ENCODE measurements at places on chromosomes 7 and 10.

DNA sequence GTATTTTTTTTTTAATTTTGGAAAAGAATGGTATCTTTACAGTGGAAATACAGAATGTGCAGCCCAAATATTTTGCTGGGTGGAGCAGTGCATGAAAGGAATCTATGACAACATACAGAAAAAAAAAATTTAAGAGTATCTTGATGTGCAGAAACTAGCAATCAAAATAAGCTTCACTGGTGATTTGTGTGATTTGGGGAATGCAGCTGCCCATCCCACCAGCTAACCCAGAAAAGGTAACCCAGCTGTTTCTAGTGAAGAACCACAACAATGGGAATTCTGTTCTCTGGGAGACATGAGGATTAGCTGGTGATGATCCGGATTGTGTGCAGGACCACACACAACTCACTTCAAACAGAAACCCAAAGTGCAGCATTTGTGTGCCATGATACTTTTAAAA lies 375.5 kb downstream of the SEMA3D start:
- no peak for DNase-seq

DNA sequence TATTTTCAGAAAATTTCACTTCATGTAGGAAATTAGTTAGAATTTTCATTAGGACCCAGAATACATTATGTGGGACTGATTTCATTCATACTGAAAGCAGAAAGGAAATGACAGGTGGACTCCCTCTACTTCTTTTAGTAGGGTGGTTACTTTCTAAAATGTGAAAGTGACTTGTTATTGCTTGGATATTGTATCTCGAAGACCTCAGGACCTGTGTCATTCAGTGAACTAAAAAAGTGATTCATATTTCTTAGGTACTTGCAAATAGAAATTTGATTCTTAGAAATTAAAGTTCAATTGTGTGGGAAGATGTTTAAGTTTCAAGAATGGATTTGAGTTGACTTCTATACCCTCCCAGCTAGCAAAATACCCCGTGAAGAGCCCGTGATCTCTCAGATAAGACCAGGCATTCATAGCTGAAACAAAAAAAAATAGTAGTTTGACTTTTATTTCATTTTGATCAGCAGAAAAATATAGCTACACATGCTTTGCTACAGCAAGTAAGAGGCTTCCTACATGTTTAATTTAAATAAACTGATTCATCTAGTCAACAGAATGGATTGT lies 1037.1 kb downstream of the GATA3 start:
- no peak for DNase-seq

DNA sequence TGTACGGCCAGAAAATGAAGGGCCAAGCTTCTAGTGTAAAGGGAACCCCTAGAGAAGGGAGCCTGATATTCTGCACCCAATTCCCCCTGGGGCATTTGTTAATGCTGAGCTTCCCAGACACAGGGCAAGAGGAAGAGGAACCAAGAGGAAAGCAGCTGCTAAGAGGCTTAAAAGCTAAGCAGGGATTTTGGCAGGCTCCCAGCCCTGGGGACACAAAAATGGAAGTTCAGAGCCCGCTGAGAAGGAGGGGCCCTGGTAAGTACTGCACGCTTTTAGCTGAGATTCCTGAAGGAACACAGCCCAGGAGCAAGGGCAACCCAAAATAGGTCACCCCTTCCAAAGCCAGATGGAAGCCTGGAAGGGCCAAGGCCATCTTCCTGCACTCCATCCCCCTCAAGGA lies 387.3 kb upstream of the MGMT start:
- no peak for DNase-seq

DNA sequence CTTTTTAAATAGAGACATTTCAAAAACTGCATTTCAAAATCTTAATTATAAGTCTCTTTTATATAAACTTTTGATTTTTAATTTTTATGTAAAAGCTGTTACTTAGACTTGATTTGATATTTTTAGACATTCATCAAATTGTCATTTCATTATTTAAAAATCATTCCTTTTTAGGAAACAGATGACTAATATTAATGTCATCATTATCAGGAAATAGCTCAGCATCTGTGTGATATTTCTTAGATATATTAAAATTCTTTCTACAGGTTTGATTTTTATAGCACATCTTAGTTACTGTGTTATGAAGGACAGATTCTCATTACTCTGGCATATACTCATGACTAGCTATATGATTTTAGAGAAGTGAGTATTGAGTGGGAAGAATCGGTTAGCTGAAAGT lies 17.2 kb downstream of the RUNDC3B start:
- DNase-seq: no peak

DNA sequence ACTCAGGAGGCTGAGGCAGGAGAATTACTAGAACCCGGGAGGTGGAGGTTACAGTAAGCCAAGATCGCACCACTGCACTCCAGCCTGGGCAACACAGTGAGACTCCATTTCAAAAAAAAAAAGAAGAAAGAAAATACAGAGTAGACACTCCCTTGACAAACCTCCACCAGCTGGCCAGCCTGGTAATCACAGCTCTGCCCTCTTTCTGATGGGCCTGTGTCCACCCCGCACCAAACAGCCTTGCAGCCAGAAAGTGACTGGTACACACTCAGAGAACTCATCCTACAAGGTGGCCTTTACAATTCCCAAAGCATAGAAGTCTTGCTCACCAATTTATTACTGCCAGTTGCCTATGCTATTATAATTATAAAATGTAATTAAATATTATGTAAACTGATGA lies 66.6 kb downstream of the COBL start:
- DNase-seq: no peak

- DNase-seq: no peak
These were observed 79.7 kb upstream of the KCNMA1 start for GRCh38 chr10:77717336-77717735.

GRCh38 chr10:72744566-72744965 lies 52.6 kb downstream of the MCU start:
- no peak for DNase-seq

DNA sequence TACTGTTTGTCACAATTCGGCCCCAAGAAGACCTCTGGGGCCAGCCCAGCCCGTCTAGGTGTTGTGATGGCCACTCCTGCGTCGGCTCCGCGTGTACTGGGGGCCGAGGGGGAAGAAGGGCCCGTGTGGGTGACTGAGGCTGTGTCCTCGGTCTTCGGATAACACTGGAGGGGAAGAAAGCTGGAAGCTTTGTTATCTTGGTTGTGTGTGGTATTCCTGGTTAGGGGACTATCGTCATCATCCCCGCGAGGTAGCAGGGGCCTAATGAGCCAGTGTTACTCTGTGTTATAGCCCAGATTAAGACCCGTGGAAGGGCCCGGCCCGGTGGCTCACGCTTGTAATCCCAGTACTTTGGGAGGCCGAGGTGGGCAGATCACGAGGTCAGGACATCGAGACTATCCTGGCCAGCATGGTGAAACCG lies 854 bp downstream of the MTG1 start:
- no peak for DNase-seq

DNA sequence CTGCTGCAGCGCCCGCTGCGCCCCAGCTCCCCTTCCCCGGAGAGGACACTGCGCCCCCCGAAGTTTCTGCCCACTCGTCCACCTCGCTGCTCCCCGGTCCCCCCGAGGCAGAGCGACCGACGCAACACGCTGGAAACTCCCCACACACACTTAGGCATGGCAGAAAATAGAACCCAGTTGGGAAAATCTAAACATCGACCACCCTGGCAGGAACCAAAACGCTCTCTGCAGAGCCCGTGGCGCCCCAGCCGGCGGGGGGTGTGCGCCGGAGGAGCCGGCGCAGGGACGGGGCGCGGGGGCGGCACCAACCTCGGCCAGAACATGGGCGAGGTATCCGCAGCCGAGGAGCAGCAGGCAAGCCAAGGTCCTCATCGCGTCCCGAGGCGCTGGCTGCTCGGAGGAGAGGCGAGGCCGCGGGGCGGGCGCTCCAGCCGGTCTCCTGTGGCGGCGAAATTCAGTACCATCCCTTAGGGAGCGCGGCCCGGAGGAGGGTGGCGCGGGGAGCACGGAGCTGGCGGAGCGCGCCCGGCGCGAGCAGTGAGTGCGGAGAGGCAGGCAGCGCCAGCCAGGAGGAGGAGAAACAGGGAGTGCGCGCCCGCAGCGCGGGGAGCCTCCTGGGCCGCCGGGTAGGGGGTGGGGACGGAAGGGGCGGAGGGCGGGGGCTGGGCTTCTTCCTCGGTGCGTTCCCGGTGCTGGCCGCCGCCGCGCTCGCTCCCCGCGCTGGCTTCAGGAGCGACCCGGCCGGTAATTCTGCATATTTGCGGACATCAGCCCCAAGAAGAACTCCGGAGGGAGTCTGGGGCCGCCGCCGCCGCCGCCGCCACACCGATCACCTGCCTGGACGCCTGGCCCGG lies 789 bp downstream of the PDGFA start:
- DNase-seq: no peak

DNA sequence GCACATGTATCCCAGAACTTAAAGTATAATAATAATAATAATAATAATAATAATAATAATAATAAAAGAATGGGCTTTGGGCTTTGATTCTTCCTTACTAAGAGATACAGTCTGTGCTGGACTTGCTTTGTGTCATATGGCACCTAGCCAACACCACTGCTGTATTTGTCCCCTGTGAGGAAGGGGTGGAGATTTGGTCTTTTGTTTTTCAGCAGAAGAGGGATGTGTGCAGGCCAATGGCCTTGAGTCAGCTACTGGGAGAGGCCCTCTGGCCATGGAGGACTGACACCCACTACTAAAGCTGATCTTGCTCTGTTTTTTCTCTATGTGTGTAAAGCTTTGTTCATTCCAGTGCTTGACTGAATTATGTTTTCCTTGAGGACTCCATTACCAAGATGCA lies 573.0 kb upstream of the PCDH15 start:
- no peak for DNase-seq

- no peak for DNase-seq
These were observed 29.2 kb downstream of the COPG2 start for GRCh38 chr7:130639388-130639787.

DNA sequence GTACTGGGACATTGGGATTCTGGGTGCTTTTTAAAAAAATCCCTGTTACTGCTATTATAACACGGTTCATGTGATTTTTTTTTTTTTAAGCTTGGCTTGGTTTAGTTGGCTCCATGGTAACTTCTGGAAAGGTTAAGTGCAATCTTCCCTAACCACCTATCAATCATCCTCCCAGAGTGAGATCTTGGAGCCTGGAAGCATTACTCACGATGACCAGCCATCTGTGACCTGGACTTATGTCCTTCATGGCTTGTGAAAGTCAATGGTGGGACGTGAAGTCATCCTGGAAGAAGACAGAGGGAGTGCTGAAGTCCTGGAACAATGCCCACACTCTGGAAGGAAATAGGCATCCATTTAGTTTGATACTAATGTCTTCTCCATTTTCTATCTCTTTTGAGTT lies 135.5 kb upstream of the FRMD4A start:
- DNase-seq: no peak

- no peak for DNase-seq
These were observed 10.9 kb upstream of the FRAT1 start for GRCh38 chr10:97307866-97308780.

DNA sequence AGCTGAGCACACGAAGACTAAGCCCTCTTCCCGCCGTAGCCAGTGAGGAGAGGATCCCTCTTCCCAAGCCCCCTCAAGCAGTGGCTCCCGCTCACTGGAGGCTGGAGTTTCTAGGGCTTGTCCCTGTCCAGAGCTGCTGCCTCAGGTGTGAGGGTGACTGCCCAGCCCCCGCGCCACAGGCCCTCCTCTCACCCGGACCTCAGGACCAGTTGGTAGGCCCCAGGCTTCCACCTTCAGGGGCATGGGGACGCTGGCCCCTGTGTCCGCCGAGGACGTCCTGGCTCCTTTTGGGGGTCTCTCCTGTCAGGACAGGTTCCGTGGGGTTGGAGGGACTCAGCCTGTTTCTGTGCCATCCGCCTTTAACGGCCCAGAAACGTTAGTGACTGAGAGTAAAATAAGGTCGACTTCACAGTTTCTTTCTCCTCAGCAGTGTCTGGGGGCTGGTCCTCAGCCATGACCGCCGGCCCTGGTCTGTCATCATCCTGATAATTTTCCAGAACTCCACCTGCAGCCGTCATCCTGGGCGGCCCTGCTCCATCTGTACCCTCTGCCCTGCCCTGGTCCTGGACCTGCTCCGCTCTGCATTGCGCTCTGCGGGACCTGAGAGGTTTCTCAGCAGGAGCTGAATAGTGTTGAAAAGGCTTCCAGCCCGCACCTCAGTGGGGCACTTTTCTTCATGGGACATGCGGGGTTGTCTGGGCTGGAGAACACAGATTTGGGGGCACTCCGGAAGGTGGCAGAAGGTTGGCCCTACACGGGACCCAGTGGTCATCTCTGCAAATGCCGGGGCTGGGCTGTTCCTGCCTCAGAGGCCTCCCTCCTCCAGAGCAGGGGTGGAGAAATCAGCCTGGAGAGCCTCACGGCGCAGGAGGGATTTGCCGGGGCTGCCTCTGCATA lies 36.0 kb upstream of the FAM20C start:
- DNase-seq: no peak

GRCh38 chr7:123437447-123437995 lies 96.9 kb downstream of the IQUB start:
- DNase-seq: no peak

DNA sequence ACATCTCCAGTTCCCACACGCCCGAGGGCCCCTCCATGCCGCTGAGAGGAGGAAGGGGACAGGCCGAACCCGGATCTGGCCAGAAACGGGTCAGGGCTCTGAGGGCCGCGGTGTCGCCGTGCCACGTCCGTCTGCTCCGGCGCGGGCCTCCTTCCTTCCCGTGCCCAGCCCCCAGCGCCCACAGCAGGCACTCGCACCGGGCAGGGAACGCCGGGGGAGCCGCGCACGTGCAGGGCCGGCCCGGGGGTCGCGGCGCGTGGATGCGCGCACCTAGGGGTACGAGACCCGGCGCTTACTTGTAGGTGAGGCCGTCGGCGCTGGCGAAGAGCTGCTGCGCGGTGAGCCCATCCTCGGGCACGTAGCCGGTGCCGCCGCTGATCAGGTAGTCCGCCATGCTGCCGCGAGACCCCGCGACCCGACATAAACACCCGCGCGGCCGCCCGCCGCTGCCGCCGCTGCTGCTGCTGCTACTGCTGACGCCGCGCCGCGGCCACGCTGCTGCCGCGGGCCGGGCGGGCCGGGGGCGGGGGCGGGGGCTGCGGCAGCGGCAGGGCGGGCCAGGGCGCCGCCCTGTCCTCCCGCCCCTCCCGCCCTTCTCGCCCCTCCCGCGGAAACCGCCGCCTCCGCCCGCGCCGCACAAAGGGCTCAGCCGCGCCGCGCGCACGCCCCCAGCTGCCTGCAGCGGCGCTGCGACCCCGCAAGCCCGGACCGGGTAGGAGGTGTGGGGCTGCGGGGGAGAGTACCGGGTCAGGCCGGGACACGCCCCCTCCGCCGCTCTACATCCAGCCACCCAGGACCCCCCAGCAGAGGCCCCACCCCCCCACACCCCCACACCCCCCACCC lies 4.1 kb downstream of the IMPDH1 start:
- no peak for DNase-seq

Data from stimulated activated CD8-positive, alpha-beta memory T cell treated with anti-CD3 and anti-CD28 coated beads, Interleukin-4, amount 100 ng/mL, for 1 hour (primary cell).